ENCODE measurements at places on chromosomes 6 and 20.
A peak's percentile ranks its signal among the peaks of the same experiment; 100 is the strongest.

DNA sequence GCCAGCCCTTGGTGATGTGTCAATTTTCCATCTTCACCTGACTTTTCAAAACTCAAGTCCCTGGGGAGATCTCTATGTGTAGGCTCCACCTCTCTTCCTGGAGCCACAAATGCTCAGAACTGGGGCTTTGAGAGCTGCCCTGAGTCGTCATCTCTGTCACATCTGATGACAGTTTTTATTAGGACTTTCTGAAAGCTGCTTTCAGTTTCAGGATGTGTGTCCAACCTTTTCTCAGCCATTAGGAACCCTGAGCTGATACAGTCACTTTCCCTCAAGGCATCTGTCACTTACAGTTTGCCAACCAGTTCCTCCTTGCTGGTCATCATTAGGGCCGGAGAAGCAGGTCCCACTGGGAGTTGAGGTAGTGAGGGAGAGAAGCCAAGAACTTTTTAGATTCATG lies 365.9 kb upstream of the CHD6 start:
- peak; percentile 32 for DNase-seq

- DNase-seq: peak; percentile 56
Measured at GRCh38 chr6:169831450-169832246, 80.2 kb downstream of the ERMARD start.

DNA sequence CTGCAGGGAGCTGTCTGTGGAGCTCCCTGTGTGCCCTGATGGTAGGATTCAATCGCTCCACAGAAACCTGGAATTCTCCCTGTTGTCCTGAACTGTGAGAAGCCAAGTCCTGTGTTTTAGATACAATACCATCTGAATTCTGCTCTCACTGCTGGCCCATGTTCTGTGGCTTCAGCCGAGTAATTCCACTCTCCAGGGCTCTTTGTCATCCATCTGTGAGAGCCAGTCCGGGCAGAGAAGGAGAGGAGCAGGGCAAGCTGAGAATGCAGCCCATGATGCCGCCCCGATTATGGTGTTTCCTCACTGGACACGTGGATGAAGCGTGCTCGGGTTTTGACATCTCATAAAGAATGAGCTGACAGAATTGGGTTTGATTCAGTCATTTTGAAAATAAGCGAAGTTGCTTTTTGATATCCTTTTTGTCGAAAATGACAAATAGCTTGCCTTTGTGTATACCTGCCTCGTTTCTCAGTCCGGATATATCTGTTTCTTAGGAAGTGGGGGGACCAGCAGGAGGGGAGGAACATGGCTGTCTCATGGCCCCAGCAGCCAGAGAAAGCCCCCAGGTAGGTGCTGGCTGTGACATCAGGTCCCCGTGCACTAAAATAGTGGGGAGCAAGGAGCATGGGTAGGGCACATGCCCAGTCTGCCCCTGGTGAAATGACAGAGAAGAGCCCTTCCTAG lies 8.2 kb upstream of the CD93 start:
- no peak for DNase-seq

GRCh38 chr6:110645685-110646418 lies 169.4 kb downstream of the CDK19 start:
- no peak for DNase-seq

DNA sequence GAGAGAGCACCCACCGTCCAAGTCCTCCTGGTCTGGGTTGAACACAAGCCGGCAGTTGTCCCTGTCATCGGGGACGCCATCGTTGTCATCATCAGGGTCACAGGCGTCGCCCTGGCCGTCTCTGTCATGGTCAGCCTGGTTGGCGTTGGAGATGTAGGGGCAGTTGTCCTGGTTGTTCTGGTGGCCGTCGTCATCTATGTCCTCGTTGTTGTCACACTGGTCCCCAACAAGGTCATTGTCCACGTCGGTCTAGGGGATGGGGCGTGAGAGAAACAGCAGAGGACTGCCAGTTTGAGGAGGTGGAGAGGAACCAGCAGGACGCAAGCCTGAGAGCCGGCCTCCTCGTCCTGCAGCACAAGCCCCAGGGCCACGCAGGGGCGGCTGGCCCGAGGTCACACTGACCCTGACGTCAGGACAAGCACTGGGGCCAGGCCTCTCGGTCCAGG lies 28.5 kb downstream of the THBS2 start:
- no peak for DNase-seq

GRCh38 chr6:129542705-129543104 lies 167.3 kb downstream of the ARHGAP18 start:
- DNase-seq: no peak

DNA sequence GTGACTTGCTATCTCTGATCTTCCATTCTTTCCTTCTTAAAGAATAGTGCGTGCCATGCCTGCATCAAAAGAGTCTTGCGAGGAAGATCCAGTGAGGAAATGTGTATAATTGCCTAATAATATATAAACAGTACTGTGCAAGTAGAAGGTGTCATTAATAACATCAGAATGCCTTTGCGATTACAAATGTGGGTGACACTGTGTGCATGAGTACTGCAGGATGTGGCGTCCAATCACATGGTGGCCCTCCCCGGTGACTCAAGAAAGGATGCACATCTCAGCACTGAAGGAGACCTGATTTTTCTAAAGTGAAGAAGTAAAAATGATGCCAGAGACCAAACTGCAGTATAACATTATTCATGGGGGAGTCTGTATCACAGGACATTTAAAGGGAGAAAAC lies 107.5 kb upstream of the EDN1 start:
- no peak for DNase-seq

DNA sequence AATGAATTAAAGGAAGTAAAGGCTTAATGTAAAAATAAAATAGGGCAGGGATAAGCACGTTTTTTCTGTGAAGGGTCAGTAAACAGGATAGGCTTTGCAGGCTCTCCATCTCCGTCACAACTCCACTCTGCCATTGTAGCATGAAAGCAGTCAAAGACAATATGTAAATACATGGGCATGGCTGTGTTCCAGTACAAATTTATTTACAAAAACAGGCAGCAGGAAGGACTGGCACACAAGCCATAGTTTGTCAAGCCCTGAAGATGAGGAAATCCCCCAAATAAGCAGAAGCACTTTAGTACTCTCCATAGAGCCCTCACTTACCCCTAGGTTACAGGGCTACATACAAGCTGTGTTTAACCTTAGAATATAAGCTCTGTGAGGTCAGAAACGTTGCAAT lies 8.9 kb upstream of the FBXO9 start:
- DNase-seq: no peak

DNA sequence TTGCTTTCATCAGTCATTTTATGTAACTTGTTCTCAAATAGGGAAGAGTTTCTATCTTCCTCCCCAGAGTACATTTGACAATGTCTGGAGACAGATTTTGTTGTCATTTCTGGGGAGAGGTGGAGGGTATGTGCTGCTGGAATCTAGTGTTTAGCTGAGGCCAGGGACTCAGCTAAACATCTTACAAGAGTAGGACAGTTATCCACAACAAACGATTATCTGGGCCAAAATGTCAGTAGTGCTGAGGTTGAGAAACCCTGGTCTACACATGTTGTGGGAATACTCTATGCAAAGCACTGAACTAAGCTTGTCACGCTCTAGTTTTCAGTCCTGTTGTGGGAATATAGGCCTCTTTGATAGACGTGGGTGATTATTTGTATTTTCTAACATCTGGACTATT lies 171.4 kb downstream of the CD109 start:
- no peak for DNase-seq

DNA sequence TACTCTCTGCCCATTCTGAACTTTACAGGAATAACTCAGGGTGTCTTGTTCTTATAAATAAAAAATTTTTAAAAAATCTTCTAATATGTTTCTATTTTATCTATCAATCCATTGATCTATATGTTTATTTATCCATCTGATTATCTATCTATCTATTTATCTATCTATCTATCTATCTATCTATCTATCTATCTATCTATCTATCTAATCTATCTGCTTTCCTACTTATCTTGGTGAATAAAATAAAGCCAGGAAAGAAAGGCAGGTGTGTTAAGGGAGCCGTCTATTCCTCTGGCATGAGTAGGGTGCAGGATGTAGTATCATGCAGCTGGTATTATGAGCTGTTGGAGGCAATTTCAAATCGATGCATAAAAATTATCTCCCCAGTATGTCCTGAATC lies 153.0 kb downstream of the FOXA2 start:
- no peak for DNase-seq

GRCh38 chr6:30988209-30988825 lies 4.8 kb downstream of the MUC21 start:
- DNase-seq: no peak

- no peak for DNase-seq
Measured at GRCh38 chr20:52137850-52138249, 53.7 kb downstream of the ZFP64 start.

- no peak for DNase-seq
Measured at GRCh38 chr6:28182255-28182654, 40.6 kb downstream of the ZKSCAN8 start.

DNA sequence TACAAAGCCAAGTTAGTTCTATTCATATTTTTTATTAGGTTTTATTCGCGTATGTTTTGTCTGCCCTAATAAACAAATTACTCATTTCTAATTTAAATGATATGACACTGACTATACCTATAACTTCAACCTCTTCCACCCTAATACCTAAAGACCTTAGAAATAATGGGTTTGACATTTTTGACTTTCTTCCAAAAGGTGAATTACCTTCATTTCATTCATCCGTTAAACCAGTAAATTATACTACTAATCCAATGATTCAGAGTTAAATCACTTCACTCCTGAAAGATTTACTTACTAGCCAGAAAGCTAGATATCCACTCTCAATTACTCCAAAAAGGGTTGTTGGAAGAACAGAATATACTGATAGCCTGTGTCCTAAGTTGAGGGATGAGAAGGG lies 5.2 kb downstream of the MRPS10 start:
- DNase-seq: no peak
